ENCODE measurements at places on chromosomes 5 and 9.

- H3K4me1 ChIP-seq = peaks cover 12% of the 10 kb centered on the region
- H3K27me3 ChIP-seq = no peaks in the 10 kb centered on the region
- H3K27ac ChIP-seq = peak overlapping the region; percentile 51
- no peak for DNase-seq
These were observed 90.6 kb downstream of the PRRT1B start for GRCh38 chr9:131635892-131636291.

DNA sequence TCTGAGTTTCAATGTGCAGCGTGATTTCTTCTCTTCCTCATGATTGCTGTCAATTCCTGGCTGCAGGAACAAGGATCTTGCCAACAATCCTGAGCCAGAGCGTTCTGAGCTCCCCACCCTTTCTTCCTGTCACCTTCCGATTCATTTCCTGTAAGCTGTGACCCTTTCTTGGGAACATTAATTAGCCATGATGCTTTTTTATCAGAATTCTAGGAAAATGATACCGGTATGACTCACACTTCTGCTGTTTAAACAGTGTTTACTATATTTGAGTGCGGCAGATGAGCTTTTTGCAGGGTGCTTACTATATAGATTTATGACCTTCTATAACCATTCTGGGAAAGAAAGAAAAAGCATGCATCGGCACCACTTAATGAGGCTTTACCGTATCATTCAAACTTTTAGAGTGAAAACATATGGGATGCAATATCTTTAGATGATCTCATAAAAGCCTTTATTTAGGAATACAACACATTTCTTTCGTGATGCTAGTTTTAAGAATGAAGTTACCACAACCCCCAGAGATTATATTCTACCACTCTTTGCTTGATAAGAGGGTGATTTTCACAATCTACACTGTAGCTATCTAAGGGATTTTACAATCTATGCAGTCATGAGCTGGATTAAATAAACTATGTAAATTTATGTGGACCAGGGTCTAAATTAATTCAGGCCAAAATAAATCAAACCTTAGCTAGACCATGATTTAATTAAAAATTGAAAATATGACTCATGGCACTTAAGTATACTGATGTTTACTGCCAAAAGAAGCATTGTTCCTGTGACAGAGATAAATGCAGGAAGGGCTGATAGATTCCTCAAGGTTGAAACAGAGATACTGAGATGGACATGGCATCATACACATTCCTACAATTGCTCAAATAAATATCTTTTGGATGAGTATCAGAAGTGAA lies 38.0 kb upstream of the OSMR start:
- H3K36me3 ChIP-seq = no peaks in the 10 kb centered on the region
- H3K4me1 ChIP-seq = peaks cover 3% of the 10 kb centered on the region
- H3K27me3 ChIP-seq = no peaks in the 10 kb centered on the region
- no peak overlapping the region for H3K27ac ChIP-seq
- peak; percentile 78 for DNase-seq

DNA sequence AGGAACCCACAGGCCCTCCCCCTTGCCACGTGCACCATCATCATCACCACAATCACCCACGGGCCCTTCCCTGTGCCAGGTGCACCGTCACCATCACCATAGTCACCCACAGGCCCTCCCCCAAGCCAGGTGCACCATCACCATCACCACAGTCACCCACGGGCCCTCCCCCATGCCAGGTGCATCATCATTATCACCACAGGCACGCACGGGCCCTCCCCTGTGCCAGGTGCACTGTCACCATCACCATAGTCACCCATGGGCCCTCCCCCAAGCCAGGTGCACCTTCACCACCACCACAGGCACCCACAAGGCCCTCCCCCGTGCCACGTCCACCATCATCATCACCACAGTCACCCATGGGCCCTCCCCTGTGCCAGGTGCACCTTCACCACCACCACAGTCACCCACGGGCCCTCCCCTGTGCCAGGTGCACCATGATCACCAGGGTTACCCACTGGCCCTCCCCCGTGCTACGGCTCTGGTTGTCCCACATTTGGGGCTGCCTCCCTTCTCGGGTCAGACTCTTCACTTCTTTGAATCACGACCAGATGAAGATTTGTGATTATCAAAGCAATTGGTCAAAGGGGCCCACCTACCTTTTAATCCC lies 69.1 kb upstream of the OLFM1 start:
- H3K36me3 ChIP-seq = no peaks in the 10 kb centered on the region
- peaks cover 4% of the 10 kb centered on the region for H3K4me1 ChIP-seq
- H3K27ac ChIP-seq = no peak overlapping the region
- no peak for DNase-seq
- H3K27me3 ChIP-seq = no peaks in the 10 kb centered on the region
- H3K4me3 ChIP-seq = no peak overlapping the region

- no peak overlapping the region for H3K27ac ChIP-seq
- no peak for DNase-seq
- no peak overlapping the region for H3K4me3 ChIP-seq
These were observed 57.8 kb downstream of the TTC39B start for GRCh38 chr9:15249042-15249818.

DNA sequence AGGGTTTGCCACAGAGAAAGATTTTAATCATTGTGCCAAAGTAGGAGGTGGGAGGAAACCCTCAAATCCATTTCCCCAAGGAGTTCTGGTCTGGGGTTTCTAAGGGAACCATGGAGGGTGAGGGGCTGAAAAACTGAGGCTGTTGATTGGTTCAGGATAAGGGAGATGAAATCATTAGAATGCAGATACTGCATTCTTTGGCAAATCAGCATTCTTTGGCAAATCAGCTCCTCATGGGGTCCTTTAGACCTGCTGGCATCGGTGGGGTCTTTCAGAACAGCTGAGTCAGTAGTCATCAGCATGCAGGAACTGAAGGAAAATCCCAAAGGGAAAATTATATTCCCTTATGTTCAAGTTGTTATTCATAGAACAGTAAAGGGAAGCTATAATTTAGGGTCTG lies 585.5 kb downstream of the ISL1 start:
- no peak overlapping the region for H3K4me3 ChIP-seq
- no peaks in the 10 kb centered on the region for H3K4me1 ChIP-seq
- H3K27ac ChIP-seq = no peak overlapping the region
- DNase-seq = no peak
- H3K27me3 ChIP-seq = no peaks in the 10 kb centered on the region

DNA sequence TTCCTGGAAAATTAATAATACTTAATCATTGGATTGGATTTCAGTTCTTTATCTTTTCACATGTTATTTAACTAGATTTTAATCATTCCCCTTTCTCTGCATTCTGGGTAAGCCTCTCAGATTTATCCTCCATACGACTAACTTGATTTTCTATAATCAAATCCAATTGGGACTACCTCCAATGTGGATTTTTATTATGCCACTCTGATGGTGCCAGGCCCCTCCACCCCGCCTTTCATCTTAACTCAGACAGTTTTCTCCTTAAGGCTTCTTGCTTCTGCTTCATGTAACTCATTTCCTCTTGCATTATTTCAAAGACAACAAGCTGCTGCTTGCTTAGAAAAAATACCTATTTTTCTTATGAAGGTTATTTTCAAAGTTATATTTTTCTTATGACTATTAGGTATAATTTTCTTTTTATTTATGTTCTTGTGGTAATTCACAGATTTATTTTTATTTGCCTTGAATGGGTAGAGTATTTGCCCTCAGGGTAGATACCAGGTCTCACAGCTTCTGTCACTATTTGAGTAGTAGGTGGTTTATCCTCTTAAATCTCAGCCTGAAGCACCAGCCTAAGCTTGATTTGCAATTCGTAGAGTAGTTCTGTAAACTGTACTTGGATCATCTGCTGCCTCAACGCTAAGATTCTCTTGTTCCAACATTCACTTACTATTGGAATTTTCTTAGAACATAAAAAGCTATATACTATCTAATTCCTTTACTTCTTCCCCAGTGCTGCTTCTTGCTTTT lies 659.0 kb upstream of the ARRDC3 start:
- no peak overlapping the region for H3K27ac ChIP-seq
- H3K4me3 ChIP-seq = no peak overlapping the region
- H3K4me1 ChIP-seq = no peaks in the 10 kb centered on the region
- no peaks in the 10 kb centered on the region for H3K36me3 ChIP-seq
- H3K27me3 ChIP-seq = no peaks in the 10 kb centered on the region
- no peak for DNase-seq

DNA sequence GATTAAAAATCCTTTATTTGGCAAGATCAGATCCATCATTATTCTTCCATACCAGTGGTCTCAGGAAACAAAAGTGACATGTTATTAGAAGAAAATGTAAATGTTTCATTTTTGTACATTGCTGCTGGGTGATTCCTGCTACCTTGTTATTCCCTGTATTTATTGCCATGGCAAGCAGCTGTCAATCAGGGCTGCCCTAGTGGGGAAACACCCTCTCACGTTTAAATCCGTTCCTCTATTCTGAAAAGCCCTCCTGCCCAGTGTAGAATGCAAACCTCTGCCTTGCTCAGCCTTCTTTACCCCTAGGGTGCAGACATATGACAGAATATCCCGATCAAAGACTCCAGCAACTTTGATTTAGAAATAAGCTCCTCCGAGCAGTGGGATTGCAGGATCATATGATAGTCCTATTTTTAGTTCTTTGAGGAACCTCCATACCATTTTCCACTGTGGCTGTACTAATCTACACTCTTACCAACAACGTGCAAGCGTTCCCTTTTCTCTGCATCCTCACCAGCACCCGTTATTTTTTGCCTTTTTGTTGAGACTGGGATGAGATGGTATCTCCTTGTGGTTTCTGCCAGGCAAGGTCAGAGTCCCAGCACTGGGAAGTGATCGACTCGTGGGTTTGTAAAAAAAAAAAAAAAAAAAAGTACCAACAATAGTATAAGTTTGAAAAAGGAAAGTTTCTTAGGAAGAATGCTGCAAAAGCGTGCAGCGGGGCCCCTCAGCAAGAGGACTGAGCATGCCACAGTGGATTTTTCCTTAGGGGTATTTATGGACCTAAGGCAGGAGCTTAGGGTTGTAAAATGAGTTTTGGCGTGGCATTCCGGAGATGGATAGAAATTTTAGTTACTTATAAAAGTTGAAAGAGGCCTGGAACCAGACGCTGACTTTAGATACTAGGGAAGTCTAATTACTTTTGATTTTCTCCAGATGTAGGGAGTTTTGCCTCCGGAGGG lies 66.7 kb downstream of the HRH2 start:
- no peaks in the 10 kb centered on the region for H3K36me3 ChIP-seq
- DNase-seq = no peak
- H3K4me3 ChIP-seq = no peak overlapping the region
- H3K4me1 ChIP-seq = no peaks in the 10 kb centered on the region

DNA sequence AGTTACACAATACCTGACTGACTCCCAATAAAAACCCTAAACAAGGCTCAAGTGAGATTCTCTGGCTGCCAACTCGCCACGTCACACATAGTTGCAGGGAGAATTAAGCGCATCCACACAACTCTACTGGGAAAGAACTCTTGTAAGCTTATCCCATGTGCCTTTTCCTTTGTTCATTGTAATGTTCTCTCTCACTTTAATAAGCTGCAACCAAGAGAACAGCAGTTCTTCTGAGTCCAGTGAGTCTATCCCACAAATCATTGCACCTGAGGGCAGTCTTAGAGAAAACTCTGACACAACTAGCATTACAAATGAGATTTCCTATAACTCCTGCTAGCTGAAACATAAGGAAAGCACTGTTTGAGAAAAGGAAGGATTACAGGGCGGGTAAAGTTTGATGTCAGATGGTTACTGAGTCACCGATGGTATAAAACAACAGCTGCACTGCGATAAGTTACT lies 27.4 kb downstream of the CENPK start:
- no peak overlapping the region for H3K27ac ChIP-seq
- DNase-seq = no peak
- no peak overlapping the region for H3K4me3 ChIP-seq
- peaks cover 2% of the 10 kb centered on the region for H3K4me1 ChIP-seq

- no peak for DNase-seq
- H3K36me3 ChIP-seq = peaks cover 24% of the 10 kb centered on the region
- H3K4me1 ChIP-seq = peaks cover 12% of the 10 kb centered on the region
- no peak overlapping the region for H3K4me3 ChIP-seq
These were observed 25.1 kb downstream of the CEMIP2 start for GRCh38 chr9:71743217-71743705.

DNA sequence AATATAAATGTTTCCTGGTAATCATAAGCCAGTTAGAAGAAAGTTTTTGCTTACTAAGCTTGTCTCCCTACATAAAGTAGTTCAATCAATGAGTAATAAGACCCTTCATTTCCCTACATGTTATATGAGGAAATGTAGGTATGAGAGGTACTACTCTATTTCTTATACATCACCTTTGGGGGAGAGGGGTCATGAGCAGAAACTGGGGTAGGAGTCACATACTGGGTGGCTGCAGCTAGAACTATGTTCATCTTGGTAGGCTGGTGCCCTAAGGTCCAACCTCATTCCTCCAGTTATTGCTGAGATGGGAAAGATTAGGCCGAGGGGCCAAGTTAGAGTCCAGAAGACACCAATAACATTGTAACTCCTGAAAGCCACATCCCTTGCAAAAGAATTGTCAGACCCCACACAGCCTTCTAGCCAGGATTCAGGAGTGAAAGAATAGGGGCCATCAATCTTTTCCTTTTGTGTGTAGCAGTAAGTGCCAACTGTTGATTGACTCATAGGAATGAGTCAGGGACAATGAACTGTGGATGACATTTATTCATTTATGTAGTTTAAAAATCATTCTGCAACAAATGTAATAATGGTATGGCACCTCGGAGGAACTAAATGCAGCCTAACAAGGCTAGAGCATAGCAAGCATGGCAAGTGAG lies 21.6 kb upstream of the SREK1 start:
- no peaks in the 10 kb centered on the region for H3K27me3 ChIP-seq
- no peak overlapping the region for H3K4me3 ChIP-seq
- no peaks in the 10 kb centered on the region for H3K4me1 ChIP-seq
- no peaks in the 10 kb centered on the region for H3K36me3 ChIP-seq
- DNase-seq = no peak
- H3K27ac ChIP-seq = no peak overlapping the region

- H3K4me1 ChIP-seq = peaks cover 24% of the 10 kb centered on the region
- peak overlapping the region; percentile 86 for H3K27ac ChIP-seq
- no peak overlapping the region for H3K4me3 ChIP-seq
- no peaks in the 10 kb centered on the region for H3K36me3 ChIP-seq
These were observed 77.0 kb upstream of the TMC1 start for GRCh38 chr9:72444435-72444834.
